ENCODE measurements at places on chromosomes 7 and 10. TPM values are rescaled to one million over a fixed set of nuclear protein-coding genes. Genes with fewer than 3 reads are reported as not detected.

- no peak for DNase-seq
Measured at GRCh38 chr7:114209968-114210367, 204.6 kb upstream of the FOXP2 start.

The GRB10 gene
- total RNA-seq = 69.1 TPM

GRCh38 chr10:110023785-110024465 is 16.1 kb downstream of the ADD3 start:
- no peak for DNase-seq

GRCh38 chr10:11846542-11846941 is 23.4 kb downstream of the PROSER2 start:
- DNase-seq = no peak

DNA sequence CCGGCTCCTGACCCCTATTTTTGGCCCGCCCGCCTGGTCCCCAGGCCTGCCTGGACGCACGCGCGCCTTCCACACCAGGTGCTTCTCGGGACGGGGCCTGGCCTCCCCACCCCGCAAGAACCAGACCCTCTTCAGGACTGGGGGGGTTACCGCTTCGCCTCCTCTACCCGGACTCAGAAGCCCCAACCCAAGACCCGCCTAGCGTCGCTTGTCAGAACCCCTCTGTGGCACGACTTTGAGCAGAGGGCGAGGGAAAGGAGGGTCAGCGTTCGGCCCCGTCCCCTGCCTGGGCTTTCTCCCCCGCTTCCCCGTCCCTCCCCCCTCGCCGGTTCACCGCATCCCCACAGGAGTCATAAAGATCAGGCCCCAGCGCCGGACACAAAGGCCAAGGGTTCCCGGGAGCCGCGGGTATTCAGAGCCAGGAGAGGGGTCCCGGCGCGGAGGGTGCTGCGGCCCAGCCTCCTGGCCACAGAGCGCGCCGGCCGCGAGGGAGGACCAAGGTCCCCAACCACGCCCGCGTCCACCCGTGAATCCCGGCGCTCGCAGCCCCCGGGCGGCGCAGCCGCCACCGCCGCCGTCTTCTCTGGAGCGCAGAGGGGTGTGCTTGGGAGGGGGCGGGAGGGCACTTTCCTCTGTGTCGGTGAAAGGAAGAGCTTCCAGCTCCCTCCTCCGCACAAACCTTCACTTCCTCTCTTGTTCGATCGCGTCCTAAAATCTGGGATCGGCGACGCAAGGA is 351.9 kb downstream of the DNAJB6 start:
- no peak for DNase-seq

DNA sequence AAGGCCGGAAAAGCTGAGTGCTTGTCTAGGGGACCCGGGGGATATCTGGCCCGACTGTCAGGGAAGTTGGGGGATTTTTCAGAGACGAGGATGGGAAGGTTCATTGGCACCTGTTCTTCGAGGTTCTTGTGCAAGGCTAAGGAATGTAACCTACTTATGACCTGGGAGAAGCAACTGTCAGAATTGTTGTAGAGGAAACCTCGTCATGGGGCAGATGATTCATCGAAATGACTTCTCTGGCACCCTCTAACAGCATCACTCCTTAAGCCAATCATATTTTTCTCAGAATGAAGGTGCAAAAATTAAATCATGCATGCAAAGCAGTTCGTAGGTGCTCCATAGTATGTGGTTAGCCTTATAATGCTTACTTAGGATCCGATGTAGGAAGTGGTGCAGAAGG is 58.6 kb downstream of the PLXDC2 start:
- no peak for DNase-seq

DNA sequence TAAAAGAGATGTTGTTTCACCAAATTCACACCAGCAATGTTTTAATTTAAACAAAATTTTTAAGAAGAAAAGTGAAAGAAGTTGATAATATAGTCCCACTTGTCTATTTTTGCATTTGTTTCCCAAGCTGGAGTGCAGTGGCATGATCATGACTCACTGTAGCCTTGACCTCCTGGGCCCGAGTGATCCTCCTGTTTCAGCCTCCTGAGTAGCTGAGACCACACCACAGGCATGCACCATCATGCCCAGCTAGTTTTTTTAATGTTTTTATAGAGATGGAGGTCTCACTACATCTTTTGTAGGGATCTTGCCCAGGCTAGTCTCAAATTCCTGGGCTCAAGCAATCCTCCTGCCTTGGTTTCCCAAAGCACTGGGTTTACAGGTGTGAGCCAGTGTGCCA is 14.1 kb upstream of the NDUFA5 start:
- DNase-seq = no peak

DNA sequence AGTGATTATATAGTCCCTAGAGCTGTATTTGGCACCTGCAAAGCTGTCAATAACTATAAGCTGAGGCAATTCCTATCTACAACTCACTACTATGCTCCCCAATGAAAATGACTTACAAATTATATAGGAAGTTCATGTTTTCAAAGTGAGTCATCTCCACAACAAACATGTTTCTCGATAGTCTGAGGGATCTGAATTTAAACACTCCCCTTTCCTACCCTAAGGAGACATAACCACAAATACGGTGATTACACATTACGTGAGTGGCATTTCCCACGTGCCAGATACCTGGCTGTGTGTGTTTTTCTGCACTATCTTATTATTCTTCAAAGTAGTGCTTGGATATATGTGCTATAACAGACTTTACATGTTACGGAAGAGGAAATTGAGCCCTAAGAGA is 122.5 kb upstream of the C1QL3 start:
- DNase-seq = no peak

GRCh38 chr10:126225672-126226008 is 162.6 kb downstream of the ADAM12 start:
- DNase-seq = peak; percentile 45

- peak; percentile 86 for DNase-seq
Measured at GRCh38 chr10:131352765-131353290, 41.3 kb upstream of the TCERG1L start.

GRCh38 chr7:40437498-40437897 is 302.7 kb downstream of the SUGCT start:
- no peak for DNase-seq

The GIMAP1 gene
- 6.8 TPM for total RNA-seq

- DNase-seq = no peak
Measured at GRCh38 chr7:139034336-139034735, 1.5 kb downstream of the ZC3HAV1L start.

- no peak for DNase-seq
Measured at GRCh38 chr10:125144206-125144605, 16.2 kb downstream of the CTBP2 start.

The NUTM2E gene
- not detected for total RNA-seq

DNA sequence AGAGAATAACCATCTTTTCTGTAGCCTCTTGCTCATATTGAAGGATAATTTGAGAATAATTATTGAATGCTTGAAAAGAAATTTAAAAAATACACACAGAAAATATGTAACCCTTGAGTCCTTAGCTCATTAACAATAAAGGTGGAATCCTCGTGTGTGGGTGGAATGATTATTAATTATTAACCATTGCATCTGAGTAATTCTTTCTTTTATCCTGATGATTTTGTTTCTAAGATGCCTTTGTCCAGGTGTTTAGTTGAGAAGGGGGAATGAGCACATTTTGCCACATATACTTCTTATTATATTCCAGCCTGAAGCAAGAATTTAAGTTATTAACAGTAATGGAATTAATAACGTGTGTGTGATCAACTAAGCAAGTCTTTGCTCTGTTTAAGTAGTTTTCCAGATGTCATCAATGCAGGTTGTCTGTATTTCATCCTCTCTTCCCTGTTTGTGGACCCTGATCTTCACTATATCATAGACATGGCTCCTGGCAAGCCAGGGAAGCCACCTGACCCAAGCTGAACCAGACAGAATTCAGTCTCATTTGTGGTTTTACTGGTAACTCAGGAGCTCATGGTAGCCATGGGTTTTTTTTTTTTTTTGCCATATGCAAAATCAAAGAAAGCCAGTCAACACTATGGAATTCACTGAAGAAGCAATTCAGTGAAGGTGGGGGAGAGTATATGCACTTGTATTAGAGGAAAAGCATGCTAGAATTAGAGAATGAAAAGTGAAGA is 144.3 kb downstream of the KIF20B start:
- no peak for DNase-seq

- no peak for DNase-seq
Measured at GRCh38 chr10:129891806-129892205, 72.3 kb downstream of the EBF3 start.

GRCh38 chr7:90892213-90892612 is 296.1 kb downstream of the CDK14 start:
- no peak for DNase-seq

GRCh38 chr7:32167256-32167655 is 97.0 kb upstream of the PDE1C start:
- DNase-seq = no peak

DNA sequence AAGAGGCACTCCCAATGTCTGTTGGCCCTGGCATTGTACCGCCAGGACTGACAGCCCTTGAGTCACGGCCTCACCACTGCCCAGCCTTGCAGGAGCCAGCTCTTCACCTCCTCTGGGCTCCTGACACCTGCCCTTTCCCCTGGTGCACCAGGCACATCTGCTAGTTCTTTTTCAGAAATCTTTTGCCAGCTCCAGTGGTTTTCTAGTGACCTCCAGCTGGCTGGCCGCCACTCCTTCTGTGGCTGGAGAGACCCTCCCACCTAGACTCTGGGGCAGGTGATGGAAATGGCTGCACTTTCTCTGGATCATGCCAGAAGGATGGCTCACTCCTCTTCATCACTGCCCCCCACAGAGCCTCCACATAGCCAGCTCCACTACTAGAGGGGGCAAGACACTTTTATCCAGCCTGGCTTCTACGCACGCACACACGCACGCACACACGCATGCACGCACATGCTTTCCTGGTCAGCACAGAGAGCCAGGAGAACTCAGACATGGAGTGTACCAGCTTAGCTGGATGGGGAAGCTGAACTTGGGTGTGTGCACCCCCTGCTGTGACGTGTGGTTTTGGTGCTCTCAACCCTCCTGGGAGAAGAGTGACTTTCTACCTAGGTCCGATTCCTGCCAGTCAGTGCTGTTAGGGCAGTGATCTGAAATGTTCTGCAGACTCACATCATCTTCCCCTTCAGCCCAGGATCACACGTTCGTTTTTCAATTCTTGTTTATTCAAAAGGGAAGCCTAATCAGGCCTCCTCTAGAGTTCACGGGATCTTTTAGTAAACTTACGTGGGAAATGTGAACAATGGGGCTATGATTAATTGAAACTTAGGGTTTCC is 222.0 kb downstream of the PRPF18 start:
- DNase-seq = no peak

DNA sequence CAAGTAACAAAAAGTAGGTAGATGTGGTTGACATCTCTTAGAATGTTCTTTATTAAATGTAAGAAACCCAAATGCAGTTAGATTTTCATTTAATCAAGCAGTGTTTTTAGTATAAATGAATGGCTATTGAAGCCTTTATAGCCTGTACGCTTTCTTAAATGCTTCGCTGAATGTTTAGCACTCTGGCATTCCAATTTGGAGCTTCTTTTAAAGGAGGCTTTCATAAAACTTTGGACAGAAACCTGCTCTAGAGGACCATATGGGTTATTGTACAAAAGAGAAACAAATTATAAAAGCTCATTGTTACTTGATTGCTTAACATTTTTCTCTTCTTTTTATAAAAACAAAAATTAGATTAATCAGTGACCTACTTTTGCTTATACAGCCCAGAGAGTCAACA is 59.5 kb downstream of the KCND2 start:
- DNase-seq = no peak

The SHH gene
- not detected for total RNA-seq

DNA sequence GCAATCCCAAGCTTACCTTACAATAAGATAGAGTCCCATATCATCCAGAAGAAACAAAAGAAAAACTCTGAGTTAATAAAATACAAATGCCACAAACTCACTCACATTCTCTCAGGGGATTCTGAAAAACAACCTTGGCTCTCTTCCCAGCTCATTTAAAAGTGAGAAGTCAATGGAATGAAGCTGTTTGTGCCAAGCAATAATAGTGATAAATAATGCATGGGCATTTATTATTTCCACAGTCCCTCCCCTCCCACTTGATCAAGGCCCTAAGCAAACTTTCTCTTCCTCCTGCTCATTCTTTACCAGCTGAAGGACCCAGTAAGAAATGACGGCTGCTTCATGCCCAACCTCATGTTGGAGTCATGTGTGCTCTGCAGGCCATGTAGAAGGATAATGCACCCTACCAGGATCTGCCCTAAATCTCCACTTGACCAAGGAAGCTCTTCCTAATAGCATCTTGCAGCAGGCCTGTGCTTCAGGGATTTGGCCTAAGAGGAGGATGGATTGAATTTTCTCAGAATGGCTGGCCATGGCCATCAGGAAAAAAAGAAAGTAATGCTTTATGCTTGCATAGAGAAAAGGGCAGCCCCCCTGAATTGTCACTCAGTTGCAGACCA is 451.3 kb downstream of the GPAM start:
- DNase-seq = no peak

DNA sequence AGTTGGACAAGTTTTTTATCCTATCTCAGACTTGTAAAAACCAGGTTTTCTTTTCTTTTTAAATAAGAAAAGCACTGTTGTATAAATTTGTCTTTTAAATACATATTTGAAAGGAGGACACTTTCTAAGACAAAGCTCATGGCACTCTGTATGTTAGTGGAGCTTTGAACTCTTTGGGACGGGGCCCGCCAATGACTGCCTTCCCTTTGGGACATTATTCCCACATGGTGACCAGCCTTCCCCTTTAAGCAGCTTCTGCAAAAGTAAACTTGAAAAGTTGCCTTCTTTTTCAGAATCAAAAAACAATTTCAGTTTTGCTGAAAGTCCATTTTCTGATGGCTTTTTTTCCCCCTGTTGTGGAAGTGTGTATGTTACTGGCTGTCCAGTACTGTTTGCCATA is 1.8 kb downstream of the CUX1 start:
- no peak for DNase-seq

The STEAP4 gene
- 72.4 TPM for total RNA-seq

The ABHD11 gene
- total RNA-seq = 6.1 TPM

DNA sequence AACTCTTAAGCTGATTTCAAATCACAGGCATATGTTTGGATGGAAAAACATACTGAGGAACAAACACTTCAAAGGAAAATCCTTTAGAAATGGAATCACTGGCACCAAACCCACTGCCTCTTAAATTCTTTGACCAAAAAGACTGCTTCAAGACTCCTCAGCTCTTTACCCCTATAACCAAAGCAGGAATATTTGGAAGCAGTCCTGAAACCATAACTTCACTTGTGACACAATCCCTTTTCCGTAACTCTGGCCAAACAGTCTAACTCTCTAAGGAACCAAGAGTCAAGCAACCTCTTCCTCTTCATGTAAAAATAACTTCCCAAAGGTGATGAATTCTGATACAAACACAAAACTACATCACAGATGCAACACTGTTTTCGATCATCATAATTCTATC is 104.3 kb downstream of the MTERF1 start:
- DNase-seq = no peak

The SH3PXD2A gene
- total RNA-seq = 69.3 TPM

GRCh38 chr7:139055674-139056073 is 19.8 kb upstream of the ZC3HAV1L start:
- DNase-seq = no peak

The PLPP4 gene
- 1.7 TPM for total RNA-seq

GRCh38 chr10:35387768-35388167 is 51.5 kb downstream of the CCNY start:
- no peak for DNase-seq

The CYP26C1 gene
- under 0.01 TPM for total RNA-seq
